ENCODE measurements at places on chromosomes 1 and 21.

DNA sequence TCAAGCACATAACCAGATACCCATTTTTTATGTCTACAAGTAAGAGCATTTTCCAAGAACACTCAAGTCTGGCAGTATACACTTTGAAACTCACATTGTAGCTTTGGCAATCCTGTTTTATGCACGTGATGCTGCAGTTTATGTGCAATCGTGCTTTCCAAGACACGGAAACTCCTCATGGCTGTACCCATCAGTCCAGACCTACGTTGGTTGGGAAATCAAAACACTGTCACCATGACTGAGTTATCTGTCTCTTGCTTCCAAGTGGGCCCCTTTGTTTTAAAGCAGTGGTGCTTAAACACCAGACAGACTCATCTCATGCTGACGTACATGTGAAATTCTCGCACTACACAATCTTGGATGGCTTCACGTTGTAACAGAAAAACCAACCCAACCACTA, 192.8 kb downstream of the LTN1 start:
- DNase-seq: no peak

DNA sequence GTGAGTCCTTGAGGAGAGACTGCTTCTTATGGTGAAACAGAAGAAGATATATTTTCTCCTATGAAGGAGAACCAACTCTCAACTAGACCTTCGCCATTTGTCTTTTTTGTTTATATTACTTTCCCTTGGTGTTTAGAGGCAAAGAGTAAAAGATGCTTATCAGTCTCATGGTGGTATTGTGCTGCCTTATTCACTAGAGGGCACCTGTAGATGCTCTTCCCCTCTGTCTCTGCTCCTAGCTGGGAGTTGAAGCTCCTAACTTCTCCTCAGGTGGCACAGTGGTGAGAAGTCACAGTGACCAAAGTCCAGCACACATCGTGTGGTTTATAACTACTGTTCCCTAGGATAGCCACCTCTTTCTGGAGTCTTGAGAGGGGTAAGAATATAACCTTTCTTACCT, 1359.6 kb downstream of the PLA2G4A start:
- DNase-seq: no peak

DNA sequence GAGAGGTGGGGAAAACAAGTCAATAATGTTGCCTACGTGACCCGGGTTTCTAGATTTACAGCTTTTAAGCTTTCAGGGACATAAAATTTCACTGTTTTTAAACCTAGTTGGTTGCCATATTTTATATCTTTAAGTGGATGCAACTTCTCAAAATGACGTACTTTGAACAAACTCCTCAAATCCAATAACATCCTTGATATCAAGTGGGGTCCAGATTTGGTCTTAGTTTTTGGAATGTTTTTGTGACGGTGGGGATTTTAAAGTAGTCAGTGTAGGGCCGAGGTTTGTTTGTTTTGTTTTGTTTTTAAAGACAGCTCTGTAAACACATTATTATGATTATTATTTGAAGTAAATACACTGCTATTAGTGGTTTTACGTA, 453 bp downstream of the CDKN2C start:
- no peak for DNase-seq

GRCh38 chr1:26961826-26962225, 1.6 kb upstream of the KDF1 start:
- DNase-seq: no peak

- no peak for DNase-seq
Measured at GRCh38 chr1:156897078-156897825, 3.7 kb downstream of the PEAR1 start.

DNA sequence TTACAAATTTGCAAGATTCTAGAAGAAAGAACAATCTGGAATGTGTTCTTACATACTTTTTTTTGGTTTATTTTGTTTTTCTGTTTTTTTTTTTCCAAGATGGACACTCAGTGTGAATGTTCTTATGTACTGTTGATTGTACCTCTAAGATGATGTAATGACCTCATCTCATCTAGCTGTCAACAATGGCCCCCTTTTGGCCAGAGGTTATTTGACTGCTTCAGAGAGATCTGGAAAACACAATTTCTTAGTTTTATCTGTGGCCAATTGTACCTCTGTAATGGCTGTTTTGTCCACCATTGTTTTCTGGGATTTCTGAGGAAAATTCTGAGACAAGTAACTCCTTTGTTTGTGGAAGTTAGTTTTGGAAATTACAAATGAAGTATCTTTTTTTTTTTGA, 38.9 kb downstream of the ST6GALNAC3 start:
- DNase-seq: no peak

- peak; percentile 54 for DNase-seq
Measured at GRCh38 chr1:185646202-185646683, 87.9 kb upstream of the HMCN1 start.

DNA sequence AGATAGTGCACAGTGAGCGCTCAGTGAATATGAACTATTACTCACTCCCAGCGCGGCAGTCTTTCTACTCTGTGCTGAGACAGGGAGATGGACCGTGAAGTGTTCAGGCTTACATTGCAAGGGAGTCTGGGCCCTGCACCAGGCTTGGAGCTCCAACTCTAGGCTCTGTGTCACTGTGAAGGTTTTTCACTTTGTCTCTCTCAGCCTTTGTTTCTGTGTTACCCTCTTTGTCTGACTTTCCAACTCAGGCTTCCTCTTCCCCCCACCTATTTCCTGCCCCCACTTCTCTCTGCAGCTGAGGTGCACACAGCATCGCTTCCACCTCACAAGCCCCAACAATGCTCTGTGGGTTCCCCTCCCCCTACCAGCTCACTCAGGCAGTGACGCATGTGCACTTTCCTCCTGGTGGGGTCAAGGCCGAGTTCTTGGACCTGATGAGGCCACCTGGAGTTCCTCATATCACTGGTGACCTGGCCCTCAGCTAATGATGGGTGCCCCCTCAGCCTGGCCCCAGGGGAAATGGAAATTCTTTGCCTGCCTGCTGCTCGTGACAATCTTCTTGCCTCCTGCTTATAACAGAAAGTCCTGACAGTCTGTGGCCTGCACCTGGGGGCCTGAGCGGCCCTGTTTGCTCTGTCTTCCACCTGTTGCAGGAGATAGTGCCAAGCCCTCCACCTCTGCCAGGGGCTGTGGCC, 1.1 kb upstream of the LCK start:
- no peak for DNase-seq

GRCh38 chr1:167293057-167293456, 72.4 kb downstream of the POU2F1 start:
- DNase-seq: no peak

GRCh38 chr1:165235777-165236291, 120.7 kb downstream of the LMX1A start:
- DNase-seq: peak; percentile 76

DNA sequence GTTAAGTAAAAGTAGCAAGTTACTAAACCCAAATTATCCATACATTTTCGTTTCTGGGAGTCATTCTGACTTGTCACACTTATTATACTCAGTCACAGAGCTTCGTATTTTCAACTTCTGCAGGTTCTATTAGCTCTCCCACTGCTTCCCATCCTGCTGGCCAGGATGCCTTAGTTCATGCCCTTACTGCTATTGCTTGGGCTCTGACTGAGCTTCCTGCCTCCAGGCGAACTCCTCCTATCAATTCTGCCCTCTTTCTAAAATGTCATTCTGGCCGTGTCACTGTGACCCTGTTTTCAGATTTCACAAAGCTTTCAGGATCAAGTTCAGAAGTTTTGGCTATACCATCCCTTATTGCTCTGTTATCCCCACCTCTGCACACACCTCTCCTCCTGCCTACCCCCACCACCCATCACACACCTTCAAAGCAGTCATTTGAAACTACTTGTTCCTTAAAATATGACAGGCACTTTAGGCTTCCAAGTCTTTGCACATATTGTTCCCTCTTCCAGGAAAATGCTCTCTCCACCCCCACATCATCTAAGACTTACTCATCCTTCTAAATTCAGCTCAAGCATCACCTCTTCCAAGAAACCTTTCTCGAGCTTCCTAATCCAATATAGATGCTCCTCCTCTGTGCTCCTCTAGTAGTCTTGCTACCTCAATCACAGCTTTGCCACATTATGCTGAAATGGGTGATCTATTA, 278.0 kb downstream of the BRINP2 start:
- DNase-seq: no peak

DNA sequence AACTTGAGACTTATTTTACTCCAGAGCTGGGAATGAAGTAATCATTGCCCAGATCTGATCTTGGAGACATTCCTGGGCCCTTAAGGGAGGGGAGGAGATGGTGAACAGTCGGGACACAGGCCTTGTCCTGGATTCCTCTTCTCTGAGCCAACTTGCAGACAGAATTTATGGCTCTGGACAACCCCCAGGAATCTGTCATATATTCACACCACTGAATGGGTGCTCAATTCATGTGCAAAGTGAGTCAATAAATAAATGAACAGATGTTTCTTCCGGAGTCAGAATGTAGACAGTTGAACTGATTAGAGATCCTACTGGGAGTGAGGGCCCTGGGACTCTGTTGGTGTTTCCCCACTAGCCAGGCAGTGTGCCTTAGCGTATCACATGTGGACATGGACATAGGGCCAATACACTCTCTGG, 2.6 kb downstream of the TUFT1 start:
- no peak for DNase-seq

GRCh38 chr1:7538849-7539768, 232.0 kb upstream of the VAMP3 start:
- DNase-seq: no peak

DNA sequence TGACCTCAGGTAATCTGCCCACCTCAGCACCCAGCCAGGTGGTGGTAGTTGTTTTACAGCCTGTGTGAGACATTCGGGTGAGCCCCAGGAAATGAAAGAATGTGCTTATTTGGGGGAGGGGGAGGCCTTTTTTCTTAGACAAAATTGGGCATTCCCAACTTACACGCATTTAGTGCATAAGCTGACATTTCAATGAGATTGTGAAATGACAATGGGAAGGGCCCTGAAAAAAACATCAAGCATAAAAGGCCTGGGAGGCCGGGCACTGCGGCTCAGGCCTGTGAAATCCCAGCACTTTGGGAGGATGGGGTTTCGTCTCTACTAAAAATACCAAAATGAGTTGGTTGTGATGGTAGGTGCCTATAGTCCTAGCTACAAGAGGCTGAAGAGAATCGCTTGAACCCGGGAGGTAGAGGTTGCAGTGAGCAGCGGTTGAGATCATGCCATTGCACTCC, 5.0 kb downstream of the GAS5 start:
- DNase-seq: no peak

- DNase-seq: no peak
Measured at GRCh38 chr1:100988121-100988520, 37.5 kb downstream of the DPH5 start.

- DNase-seq: no peak
Measured at GRCh38 chr1:149884433-149885338, 14.7 kb upstream of the BOLA1 start.

- DNase-seq: no peak
Measured at GRCh38 chr1:245334827-245335490, 180.2 kb downstream of the KIF26B start.

GRCh38 chr1:13913396-13913795, 213.4 kb downstream of the PRDM2 start:
- no peak for DNase-seq

GRCh38 chr1:156413391-156414246, 44.6 kb downstream of the RHBG start:
- no peak for DNase-seq

GRCh38 chr1:234475167-234475793, 3.7 kb downstream of the TARBP1 start:
- DNase-seq: no peak

GRCh38 chr1:44847845-44848244, 4.8 kb upstream of the PTCH2 start:
- no peak for DNase-seq

- DNase-seq: no peak
Measured at GRCh38 chr1:69551476-69552324, 16.0 kb upstream of the LRRC7 start.

DNA sequence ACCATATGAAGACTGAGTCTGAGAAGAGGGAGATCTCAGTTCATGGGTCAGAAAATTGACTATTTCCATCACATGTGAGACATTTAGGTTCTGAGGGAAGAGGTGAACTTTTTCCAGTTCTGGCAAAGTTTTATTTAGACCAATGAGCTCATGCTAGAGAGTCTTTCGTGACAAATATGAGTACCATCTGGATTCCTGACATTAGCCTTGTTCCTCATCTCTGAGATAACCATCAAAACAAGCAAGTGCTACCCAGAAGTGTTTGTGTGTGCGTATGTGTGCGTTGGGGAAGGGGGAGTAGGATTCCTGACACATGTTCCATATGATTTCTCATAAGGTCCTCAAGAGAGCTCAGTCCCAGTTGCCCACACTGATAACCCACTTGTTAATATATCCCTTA, 120.6 kb downstream of the FASLG start:
- DNase-seq: no peak

DNA sequence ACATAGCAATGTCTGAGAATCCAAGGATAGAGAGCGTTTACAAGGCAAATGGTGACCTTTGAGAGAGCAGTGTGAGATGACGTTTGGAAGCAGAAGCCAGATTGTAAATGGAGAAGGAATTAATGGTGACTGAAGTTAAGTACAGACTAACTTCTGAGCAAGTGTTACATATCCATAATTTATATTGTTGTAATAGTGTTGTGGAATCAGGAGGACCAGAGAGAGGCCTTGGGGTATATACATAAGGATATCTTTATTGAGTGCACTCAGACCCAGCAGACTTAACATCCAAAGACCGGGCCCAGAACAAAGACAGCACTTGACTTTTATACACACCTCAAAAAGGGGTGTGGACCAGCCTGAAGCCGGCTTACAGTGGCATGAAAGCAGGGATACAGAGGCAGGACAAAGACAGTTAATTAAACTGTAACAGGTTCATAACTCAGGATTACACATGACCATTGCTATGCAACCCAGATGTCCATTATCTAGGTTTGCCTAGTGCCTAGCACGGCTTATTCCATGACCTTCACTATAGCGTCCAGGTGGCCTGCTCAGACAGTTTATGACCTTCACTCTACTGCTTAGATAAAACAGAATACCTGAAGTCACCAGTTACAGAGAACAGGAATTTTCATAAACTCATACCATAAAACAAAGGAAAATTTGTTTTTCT, 2.7 kb upstream of the MGST3 start:
- DNase-seq: no peak

DNA sequence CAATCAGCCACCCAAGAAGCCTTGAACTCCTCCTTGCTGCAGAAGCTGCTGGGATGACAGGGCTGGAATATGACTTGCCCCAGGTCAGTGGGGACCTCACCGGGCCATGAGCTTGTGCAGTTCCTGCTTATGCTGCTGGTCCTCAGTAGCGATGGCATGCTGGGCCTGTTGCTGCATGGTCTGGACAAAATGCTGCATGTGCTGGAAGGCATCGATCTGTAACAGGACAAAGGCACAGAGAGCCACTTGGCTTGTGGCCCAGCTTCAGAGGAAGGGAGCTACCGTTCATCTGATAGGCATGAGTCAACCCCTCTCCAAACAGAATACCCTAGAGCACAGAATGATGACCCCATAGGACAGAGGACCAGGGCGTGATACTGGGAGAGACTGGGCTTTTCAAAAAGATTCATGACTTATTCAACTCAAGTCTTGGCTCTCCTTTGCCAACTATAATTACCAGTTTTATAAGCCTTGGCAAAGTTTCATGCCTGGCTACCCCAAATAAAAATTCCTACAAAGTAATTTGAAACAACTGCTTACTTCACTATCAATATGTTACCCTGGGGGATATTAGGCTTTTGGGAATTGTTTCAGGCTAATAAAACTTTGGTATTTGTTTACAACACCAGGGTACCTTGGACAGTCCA, 34.7 kb upstream of the EXOSC10 start:
- peak; percentile 31 for DNase-seq

- peak; percentile 97 for DNase-seq
Measured at GRCh38 chr1:221327954-221328353, 413.9 kb downstream of the DUSP10 start.

- DNase-seq: peak; percentile 23
Measured at GRCh38 chr1:234519506-234519905, 40.5 kb upstream of the TARBP1 start.

- DNase-seq: no peak
Measured at GRCh38 chr21:29416268-29416667, 117.5 kb downstream of the BACH1 start.
